Brain (organoid and tissue), 16 donors: ENCODE measurements at places on chromosomes 3 and 15.

DNA sequence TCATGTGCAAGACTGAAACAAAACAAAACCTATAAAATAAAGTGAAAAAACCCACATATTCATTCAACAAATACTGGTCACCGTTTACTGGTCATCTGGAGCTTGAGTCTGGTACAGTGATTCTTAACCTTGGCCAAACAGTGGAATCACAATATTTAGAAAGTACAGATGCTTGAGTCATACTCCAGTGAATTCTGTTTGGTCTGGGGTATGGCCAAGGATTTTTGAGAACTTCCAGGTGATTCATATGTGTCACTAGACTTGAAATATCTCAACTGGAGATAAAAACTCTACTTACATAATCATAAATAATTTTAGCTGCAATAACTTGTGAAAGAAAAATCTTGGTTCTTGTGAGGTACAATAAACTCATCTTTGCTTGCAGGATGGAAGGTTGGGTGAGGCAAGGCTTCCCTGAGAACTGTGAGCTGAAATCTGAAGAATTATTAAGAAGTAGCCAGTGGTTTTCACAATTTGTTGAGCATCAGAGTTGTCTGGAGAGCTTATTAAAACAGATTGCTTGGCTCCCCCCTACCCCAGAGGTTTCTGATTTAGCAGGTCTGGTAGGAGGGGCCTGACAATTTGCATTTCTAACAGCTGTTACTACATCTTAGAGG lies 9.6 kb downstream of the NEK11 start:
- DNase-seq = no peak

GRCh38 chr3:36318621-36319200 lies 61.6 kb upstream of the STAC start:
- no peak for DNase-seq

- DNase-seq = no peak
Measured at GRCh38 chr15:90049030-90049429, 47.9 kb downstream of the ZNF710 start.

DNA sequence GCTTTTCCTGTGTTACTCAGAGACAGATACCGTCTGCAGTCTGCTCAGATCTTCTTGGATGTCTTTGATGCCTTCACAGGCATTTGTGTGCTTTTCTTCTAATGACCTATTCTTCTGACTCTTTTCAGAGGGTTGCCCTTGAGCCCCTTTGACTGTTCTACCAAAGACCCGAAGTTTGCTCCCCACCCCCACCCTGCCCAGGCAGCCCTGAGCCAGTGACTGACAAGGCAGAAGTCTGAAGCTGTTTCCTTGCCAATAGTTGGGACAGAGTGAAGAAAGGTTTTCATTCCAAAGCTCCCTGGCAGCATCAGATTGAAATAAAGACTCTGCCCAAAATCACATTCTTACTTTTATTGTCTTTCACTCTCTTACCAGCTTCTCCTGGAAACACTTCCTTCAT lies 9.0 kb upstream of the ATP13A5 start:
- peak; percentile 83 for DNase-seq

- peak; percentile 53 for DNase-seq
Measured at GRCh38 chr15:52678468-52679231, 538 bp downstream of the ATOSA start.
